ENCODE measurements at places on chromosomes 1 and 21. TPM values are rescaled to one million over a fixed set of nuclear protein-coding genes. Genes with fewer than 3 reads are reported as not detected.

Gene POGZ
- 47.8 TPM for total RNA-seq

DNA sequence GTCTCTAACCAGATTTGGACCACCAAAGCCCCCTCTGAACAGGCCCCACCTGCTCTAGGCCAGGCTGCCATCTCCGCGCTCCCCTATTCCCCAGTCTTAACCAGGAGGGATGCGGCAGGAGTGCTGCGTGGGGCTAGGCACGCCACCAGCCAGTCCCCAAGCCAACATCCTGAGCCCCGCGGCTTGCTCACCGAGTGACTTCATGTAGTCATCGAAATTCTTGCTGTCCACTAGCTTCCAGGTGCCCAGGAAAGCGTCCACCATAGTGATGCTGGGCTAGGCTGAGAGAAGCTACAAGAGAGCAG lies 173 bp downstream of the FABP3 start:
- H3K36me3 ChIP-seq, result peaks cover 2% of the 10 kb centered on the region
- peak overlapping the region; percentile 79 for H3K27ac ChIP-seq
- DNase-seq, result no peak
- H3K4me1 ChIP-seq, result peaks cover 46% of the 10 kb centered on the region
- peak overlapping the region; percentile 54 for H3K4me3 ChIP-seq

Gene LCE2C
- not detected for total RNA-seq

GRCh38 chr1:246254854-246255253 lies 252.2 kb downstream of the SMYD3 start:
- H3K27ac ChIP-seq, result no peak overlapping the region
- H3K4me3 ChIP-seq, result no peak overlapping the region
- H3K36me3 ChIP-seq, result no peaks in the 10 kb centered on the region

DNA sequence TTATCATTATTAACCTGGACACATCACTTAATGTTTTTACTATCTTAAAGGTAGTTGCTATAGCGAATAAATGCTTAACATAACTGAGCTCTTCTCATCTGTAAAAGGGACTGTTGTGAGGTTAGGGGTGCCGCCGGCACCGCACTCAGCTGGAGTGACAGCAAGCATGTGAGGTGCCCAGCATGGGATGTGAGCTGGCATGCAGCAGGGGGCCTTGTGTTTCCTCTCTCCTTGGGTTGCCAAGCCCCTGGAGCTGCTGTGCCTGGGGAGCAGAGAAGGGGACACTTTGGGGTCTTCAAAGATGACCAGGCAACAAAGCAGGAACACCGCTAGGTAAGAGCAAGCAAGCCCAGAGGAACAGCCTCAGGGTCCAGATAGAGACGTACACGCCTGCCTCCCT lies 2.1 kb upstream of the ZC3H12A start:
- no peaks in the 10 kb centered on the region for H3K27me3 ChIP-seq
- no peak overlapping the region for H3K4me3 ChIP-seq
- no peaks in the 10 kb centered on the region for H3K4me1 ChIP-seq
- no peaks in the 10 kb centered on the region for H3K36me3 ChIP-seq
- peak overlapping the region; percentile 99 for H3K27ac ChIP-seq

Gene ANGPTL1
- 117 TPM for total RNA-seq
